Activated naive CD4-positive, alpha-beta T cell treated with anti-CD3 and anti-CD28 coated beads for 36 hours (primary cell): ENCODE measurements at places on chromosomes 12 and 14. TPM values are rescaled to one million over a fixed set of nuclear protein-coding genes. Genes with fewer than 3 reads are reported as not detected.

GRCh38 chr12:113467502-113468364 is 3.9 kb downstream of the LHX5 start:
- peaks cover 26% of the 10 kb centered on the region for H3K4me1 ChIP-seq
- no peaks in the 10 kb centered on the region for H3K36me3 ChIP-seq
- no peak for DNase-seq
- no peak overlapping the region for H3K4me3 ChIP-seq

- no peaks in the 10 kb centered on the region for H3K27me3 ChIP-seq
- H3K36me3 ChIP-seq, result peaks cover 26% of the 10 kb centered on the region
- peak overlapping the region; percentile 87 for H3K27ac ChIP-seq
- peaks cover 92% of the 10 kb centered on the region for H3K4me1 ChIP-seq
- H3K4me3 ChIP-seq, result peak overlapping the region; percentile 64
Observed at GRCh38 chr14:91396959-91397815, 20.4 kb downstream of the CCDC88C start.

DNA sequence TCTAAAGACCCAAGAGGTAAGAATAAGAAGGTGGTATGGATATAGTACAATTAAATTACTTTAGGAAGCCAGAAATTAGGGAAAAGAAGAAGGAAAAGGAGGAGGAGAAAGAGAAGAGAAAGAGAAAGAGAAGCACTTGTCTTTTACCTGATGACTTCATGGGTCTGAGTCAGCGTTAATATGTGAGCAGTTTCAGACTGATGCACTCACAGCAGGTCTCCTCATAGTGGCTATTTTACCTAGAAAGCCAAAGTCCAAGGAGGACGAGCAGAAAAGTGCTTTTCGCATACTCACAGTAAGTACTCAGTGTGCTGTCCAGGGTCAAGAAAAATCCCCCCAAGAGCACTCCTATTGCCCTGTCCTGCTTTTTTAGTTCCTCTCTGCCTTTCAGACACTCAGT is 222.1 kb downstream of the C12orf42 start:
- no peak overlapping the region for H3K27ac ChIP-seq
- DNase-seq, result no peak
- no peaks in the 10 kb centered on the region for H3K36me3 ChIP-seq
- H3K4me3 ChIP-seq, result no peak overlapping the region
- peaks cover 17% of the 10 kb centered on the region for H3K4me1 ChIP-seq
- H3K27me3 ChIP-seq, result no peaks in the 10 kb centered on the region

- no peaks in the 10 kb centered on the region for H3K4me1 ChIP-seq
- no peak overlapping the region for H3K27ac ChIP-seq
- no peaks in the 10 kb centered on the region for H3K36me3 ChIP-seq
- no peaks in the 10 kb centered on the region for H3K27me3 ChIP-seq
Observed at GRCh38 chr12:79299447-79300198, 391.1 kb downstream of the PAWR start.

The PTPRB gene
- not detected for total RNA-seq

The DLGAP5 gene
- total RNA-seq, result 120 TPM

The TPPP2 gene
- total RNA-seq, result not detected

The PMCH gene
- total RNA-seq, result not detected
